ENCODE measurements at places on chromosomes 2 and 18. TPM values are rescaled to one million over a fixed set of nuclear protein-coding genes. Genes with fewer than 3 reads are reported as not detected.
A peak's percentile ranks its signal among the peaks of the same experiment; 100 is the strongest.

DNA sequence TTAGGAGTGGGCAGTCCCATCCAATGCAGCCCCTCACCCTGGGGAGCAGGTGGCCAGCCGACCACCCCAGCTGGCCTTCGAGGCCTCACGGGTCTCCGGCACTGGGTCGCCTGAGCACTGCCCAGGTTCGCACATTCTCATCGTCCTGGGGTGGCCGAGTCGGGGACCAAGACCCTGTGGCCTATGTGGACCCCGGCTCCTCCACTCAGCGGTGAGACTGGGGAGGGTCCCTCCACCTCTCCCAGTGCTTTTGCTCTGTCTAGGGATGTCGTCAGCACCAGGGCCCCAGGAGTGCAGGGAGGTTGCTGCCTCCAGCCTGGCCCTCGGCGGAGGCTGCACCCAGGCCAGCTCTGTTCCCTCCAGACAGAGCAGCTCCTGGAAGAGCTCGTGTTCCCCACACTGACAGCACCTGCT lies 89.6 kb downstream of the TPO start:
- no peak overlapping the region for H3K4me3 ChIP-seq
- H3K27ac ChIP-seq: no peak overlapping the region
- no peak for DNase-seq

GRCh38 chr2:239462191-239462515 lies 61.3 kb upstream of the HDAC4 start:
- H3K36me3 ChIP-seq: no peaks in the 10 kb centered on the region
- DNase-seq: no peak
- no peak overlapping the region for H3K27ac ChIP-seq

DNA sequence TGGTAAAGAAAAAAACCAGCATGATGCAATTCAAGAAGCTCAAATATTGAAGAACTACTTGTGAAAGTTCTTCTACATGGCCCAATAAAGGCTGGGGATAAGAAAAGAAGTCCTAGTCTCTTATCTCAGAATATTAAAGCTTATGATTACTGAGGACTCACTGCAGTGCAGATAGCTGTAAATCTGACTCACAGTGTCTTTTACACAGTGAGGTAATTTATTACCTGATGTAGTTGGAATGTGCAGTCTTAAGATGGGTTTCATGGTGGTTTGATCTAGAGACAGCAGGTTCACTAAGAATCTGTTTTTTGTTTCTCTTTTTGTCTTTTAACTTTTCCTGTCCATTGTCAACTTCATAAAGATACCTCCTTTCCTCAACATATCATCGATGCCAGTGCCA lies 484.0 kb upstream of the MAP2 start:
- no peak overlapping the region for H3K27ac ChIP-seq
- no peaks in the 10 kb centered on the region for H3K36me3 ChIP-seq
- H3K4me3 ChIP-seq: no peak overlapping the region
- no peaks in the 10 kb centered on the region for H3K4me1 ChIP-seq
- no peak for DNase-seq
- no peaks in the 10 kb centered on the region for H3K27me3 ChIP-seq

DNA sequence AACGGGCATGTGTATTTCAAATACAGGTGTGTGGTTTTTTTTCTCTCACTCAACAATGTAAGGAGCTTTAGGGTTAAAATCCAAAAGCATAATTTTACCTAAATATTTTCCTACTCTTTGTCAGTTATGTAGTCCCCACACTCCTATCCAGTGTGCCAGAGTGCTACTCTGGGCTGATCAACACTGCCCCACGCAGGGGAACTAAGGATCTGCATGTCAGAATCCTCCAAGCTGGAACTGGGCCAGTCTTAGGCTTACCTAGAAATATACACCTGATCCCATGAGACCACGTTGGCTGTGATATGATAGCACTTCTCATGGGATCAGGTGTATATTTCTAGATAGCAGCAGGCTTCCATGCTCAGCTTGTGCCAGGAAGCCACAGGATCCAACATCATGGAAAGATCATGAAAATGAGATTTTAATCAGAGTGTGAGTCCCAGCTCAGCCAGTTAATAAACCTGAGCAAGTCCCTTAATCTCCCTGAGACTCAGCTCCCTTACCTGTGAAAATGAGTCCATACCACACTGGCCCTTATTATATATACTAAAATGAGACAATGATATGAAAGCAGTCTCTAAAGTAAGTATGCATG lies 29.7 kb downstream of the CCDC141 start:
- DNase-seq: peak; percentile 28
- no peaks in the 10 kb centered on the region for H3K4me1 ChIP-seq
- no peak overlapping the region for H3K4me3 ChIP-seq
- H3K36me3 ChIP-seq: no peaks in the 10 kb centered on the region
- H3K27me3 ChIP-seq: no peaks in the 10 kb centered on the region

GRCh38 chr2:241880311-241881073 lies 11.0 kb downstream of the RTP5 start:
- no peak for DNase-seq
- peak overlapping the region; percentile 40 for H3K4me3 ChIP-seq
- H3K36me3 ChIP-seq: no peaks in the 10 kb centered on the region
- no peaks in the 10 kb centered on the region for H3K27me3 ChIP-seq
- H3K27ac ChIP-seq: no peak overlapping the region

- H3K4me3 ChIP-seq: no peak overlapping the region
- DNase-seq: no peak
- H3K27me3 ChIP-seq: no peaks in the 10 kb centered on the region
These were observed 136.6 kb upstream of the ITGB6 start for GRCh38 chr2:160336635-160337034.

GRCh38 chr2:237626813-237627440 lies 460 bp upstream of the LRRFIP1 start:
- no peak for DNase-seq
- no peak overlapping the region for H3K27ac ChIP-seq
- H3K36me3 ChIP-seq: no peaks in the 10 kb centered on the region
- H3K4me1 ChIP-seq: peaks cover 13% of the 10 kb centered on the region

The ANKRD29 gene
- 2.6 TPM for total RNA-seq

The FBXO15 gene
- not detected for total RNA-seq

The HOXD12 gene
- total RNA-seq: not detected
